Renal pelvis (tissue), 12 donors: ENCODE measurements at places on chromosomes 5 and 9.

GRCh38 chr5:96142786-96143434 is 181.3 kb upstream of the ELL2 start:
- no peak for DNase-seq

DNA sequence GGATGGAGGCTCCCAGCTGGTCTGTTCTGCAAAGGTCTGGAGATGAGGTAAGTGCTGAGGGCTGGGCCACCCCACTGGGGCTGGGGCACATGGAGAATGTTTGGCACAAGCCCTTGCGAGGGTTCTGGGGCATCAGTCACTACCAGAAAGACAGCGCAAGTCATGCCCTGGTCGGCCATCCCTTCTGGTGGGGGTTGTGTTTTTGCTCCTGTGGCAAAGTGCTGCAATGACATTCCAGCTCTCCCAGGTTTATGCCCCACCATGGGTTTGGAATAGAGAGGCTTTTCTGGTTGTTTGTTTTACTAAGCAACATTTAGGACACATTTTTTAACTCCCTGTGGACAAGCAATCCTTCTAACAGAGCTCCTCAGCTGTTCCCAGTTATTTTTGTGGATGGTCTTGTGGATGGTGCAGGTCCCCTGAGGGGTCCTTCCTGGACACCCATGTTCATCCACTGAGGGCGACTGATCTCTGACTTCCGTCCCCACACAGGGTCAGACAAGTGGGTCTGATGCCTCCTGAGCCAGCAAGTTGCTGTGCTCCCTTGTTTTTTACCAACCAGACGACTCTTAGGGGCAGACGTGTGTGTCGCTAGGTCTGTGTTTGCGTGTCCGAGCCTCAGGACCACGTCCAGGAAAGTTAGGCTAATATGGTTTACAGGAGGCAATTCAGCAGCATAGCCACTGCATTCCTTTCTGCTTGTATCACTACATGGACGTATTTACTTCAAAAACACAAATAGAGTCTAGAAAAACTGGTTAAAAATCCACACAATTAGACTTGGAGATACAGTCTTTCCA is 64.9 kb upstream of the ECM2 start:
- DNase-seq, result peak; percentile 34

DNA sequence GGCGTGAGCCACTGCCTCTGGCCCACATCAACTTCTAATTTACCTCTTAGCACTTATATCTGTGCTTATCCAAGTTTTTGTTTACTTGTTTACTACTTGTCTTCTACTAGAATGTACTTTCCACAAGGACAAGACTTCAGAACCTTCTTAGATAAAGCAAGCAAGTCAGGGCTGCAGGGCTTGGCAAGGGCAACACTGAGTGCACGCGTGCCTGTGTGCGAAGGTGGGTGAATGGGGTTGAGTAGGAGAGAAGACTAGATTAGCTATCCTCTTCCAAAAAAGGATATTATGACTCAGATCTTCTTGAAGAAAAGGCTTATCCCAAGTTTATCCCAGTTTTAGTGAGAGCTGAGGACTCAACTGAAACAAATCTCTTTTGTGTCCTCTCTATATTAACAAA is 19.3 kb downstream of the AK3 start:
- DNase-seq, result no peak

DNA sequence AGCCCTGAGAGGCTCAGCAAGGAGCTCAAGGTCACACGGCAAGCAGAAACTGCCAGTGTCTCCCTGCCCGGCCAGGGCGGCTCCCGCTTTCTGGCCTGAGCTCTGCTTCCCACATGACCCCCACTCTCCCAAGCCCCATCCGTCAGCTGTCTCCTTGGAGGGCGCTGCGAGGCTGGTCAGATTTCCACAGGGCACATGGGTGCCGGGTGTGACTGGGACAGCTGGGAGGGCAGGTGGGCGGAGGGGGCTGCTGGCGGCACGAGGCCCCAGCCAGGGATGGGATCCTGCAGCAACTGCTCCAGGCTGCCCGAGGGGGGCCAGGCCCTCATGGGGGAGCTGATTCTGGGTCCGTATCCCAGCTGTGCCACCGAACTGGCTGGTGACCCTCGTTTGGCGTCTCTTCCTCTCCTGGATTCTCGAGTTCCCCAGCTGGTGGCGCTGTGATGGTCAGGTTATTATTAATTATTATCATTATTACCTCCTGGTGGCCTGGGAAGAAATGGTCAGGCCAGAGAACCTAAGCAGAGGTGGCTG is 12.9 kb upstream of the WDR38 start:
- DNase-seq, result no peak

DNA sequence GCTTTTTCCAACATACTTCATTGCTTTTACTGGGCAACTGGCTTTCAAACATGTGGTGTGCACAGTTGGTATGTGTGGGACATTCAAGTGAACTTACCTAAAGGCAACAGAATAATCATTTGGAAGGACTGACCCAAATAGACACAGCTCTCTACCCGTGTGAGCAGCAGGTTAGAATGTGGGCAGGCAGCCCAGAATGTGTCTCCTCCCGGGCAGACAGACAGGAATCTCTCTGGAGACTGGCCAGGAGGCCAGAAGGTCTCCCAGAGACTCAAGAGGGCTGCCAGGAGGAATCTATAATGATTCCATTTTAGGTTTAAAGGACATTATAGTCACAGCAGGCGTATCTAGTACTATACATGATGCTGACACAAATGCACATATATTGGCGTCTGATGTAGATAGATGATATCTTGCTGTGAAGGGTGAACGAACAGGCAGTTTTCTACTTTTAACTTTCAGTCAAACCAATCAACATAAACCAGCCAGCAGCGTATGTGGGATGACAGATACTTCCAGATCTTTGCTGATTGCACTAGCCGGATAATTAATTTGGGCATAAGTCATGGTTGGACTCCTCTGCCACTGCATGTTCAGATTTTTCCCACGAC is 297.4 kb upstream of the ZNF608 start:
- DNase-seq, result no peak

- DNase-seq, result no peak
Measured at GRCh38 chr5:147346006-147346561, 111.3 kb downstream of the STK32A start.

GRCh38 chr5:93022796-93023447 is 558.1 kb downstream of the NR2F1-AS1 start:
- DNase-seq, result no peak

DNA sequence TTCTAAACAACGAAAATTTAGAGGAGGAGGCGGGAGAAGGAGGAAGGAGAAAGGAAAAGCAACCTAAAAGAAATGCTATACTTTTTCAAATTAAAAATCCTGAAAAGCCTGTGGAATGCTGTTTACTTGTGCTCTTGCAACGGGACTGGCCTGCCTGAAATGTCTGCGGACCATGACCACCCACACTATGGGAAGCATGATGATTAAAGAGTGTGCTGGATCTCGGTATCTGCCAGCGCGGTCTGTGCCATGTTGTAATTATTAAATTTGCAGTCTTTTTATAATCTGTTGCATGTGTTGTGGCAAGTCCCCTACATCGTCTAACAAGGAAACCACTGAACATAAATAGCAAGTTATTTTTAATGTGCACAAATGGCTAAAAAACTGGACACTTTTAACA is 111.4 kb downstream of the FANCC start:
- no peak for DNase-seq
